ENCODE measurements at places on chromosomes 11 and 22.
A peak's percentile ranks its signal among the peaks of the same experiment; 100 is the strongest.

DNA sequence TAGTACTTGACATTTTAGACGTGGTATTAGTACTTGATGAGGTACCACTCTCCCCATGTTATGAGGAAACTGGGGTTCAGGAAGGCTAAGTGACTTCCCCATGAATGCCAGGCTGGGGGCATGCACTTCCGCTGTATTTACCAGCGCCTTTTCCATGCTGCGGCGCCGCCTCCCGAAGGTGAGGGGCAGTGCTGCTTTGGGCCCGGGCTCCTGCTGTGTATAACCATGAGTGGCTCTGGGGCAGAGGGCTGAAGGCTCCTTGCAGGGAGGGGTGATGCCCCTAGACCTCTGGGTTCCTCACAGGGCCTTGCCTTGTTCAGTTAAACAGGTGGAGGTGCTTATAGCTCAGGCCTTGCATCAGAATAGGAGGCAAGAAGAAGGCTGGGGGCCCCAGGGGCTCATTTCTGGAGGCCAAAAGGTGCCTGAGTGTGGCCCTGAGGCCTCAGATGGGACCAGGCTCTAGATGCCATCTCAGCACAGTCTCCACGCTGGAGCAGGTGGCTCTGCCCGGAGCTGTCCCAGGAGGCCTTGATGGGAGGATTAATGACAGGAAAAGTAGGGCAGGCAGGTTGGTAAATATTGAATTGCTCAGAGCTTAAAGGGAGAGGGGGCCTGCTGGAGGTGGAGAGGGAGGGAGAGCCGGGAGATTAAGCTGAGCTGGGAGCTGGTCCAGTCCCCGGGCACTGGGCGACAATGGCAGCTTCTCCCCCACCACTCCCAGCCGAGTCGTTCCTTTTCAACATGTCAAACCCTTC lies 129.6 kb downstream of the CEP164 start:
- no peak for DNase-seq

DNA sequence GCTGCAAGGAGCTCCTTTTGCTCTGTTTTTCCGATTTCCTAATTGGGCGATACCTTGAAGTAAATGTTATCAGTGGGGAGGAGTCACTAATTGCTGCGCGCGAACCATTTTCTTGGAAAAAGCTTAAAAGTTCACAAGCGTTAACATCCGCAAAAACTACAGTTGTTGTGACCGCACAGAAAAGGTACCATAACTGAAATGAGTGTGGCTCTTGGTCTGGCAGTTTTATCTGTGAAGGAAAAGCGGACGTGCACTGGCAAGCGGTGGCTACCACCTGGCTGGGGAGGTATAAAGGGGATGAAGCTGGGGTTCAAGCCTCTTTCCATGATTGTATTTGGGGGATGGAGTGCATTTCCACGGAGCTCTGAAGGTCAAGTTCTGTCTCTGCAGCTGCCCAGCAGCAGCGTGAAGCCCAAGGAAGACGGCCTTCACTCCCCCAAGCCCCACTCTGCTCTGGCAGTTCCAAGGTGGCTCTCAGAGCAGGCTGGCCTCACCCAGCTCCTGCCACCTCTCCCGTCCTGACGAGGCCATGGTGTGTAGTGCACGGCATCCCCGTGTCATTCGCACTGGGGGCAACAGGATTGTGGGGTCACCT lies 27.5 kb downstream of the MOV10L1 start:
- DNase-seq, result no peak

DNA sequence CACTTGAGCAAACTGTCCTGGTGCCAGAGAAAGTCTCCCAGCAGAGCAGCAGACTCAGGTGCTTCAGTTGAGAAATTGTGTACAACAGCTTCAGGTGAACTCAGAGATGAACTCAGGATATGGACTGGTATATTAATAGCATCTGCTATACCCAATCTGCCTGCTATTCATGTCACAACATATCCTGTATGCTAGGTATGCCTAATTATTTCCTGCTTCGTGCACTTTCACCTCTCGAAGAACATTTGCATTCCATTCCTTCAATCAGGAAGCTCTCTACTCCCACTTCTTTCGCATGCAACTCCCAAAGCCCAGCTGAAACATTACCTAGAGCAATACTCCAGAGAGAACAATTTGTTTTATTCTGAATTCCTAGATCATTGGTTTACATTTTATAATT lies 207.7 kb downstream of the KCNA4 start:
- no peak for DNase-seq

- peak; percentile 16 for DNase-seq
Observed at GRCh38 chr11:123822599-123822998, 16.4 kb upstream of the OR6M1 start.

GRCh38 chr11:10498022-10498400 lies 42.9 kb downstream of the AMPD3 start:
- DNase-seq, result no peak

DNA sequence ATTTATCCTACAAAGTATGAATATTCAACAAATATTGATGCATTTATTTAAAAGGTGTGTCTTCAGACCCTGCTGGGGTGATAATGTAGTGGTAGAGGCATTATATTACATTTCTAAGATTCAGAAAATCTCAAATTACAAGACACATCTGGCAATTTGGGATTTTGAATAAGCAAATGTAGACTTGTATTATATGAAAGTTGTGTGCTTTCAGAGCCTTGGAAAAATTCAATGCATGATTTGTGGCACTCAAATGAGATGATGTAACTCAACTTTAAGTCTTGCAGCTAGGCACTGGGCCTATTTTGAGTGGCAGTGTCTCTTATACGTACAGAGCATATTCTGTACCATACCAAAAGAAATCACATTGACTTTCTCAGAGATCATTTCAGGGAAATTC lies 214.4 kb downstream of the ETS1 start:
- no peak for DNase-seq

GRCh38 chr22:25661073-25661472 lies 80.9 kb upstream of the MYO18B start:
- no peak for DNase-seq

GRCh38 chr11:113670831-113671215 lies 35.3 kb downstream of the TMPRSS5 start:
- DNase-seq, result no peak

- no peak for DNase-seq
Observed at GRCh38 chr22:39631381-39632286, 61.1 kb downstream of the CACNA1I start.

DNA sequence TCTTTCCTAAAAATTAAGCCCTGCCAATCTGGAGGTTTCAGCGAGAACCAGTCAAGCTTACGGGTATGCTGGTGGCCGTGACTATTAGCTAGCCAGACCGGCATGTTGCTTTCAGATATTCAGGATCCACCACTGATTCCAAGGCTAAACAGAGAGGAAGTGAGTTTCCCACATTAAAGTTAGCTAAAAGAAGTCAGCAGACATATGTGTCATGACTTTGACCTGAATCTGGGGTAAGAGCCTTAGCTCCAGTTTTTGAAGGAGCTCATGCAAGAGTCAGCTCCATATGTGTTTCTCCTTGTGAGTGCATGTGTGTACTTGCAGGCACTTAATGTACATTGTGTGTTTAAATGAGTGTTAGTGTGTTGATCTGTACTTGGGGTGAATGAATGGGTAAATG lies 1.4 kb downstream of the ZFPL1 start:
- DNase-seq, result no peak

DNA sequence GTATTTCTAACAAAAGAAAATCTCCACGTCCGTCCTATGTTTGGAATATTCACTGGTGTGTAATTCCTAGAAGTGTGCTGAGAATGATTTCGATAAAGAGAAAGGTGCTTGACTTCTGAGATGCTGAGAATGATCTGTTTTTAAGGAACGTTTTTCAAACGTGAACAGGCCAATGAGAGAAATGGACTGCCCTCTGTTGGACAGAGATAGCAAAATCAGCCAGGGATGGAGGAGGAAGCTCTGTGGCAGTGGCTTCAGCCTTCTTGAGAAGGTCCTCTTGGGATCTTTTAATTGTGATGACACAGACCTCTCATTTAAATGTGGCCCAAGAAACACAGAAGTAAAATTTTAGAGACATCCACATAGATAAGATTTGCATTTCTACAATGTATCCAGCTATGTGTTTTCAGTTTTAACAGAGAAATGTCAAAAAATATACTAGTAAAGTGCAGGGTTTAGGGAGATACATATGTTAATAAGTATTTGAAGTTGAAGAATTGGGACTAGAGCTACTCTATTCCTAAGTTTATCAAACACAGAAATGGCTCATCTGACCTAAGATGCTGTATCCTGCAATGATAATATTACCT lies 84.0 kb upstream of the RCN1 start:
- DNase-seq, result no peak

- no peak for DNase-seq
Observed at GRCh38 chr11:117831661-117832415, 7.3 kb upstream of the FXYD2 start.

GRCh38 chr22:20423008-20423905 lies 14.4 kb downstream of the SCARF2 start:
- no peak for DNase-seq

DNA sequence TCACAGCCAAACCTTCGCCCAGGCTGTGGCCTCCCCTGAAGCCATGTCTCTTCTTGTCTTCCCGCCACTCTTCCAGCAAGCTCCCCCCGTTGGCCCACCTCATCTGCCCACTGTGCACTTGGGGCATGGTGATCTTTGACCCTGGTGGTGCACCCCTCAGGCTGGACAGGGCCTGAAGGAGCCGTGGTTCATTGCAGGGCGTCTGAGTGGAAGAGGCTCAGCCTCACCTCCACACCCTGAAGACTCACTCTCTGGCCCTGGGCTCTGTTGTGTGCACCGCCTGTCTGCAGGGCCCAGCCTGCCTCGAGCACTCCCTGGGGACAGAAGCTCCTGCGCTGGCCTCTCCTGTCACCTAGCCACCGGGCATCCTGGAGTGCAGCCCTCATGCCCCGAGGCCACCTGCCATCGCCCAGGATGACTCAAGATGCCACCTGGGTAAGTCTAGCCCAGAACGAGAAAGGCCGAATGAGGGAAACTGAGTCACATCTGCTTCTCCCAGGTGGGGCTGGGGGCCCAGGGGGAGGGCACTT lies 40.8 kb upstream of the PPARA start:
- DNase-seq, result no peak

- no peak for DNase-seq
Observed at GRCh38 chr22:43036282-43036829, 21.4 kb upstream of the PACSIN2 start.

GRCh38 chr22:30296324-30296723 lies 7.0 kb upstream of the CASTOR1 start:
- no peak for DNase-seq

DNA sequence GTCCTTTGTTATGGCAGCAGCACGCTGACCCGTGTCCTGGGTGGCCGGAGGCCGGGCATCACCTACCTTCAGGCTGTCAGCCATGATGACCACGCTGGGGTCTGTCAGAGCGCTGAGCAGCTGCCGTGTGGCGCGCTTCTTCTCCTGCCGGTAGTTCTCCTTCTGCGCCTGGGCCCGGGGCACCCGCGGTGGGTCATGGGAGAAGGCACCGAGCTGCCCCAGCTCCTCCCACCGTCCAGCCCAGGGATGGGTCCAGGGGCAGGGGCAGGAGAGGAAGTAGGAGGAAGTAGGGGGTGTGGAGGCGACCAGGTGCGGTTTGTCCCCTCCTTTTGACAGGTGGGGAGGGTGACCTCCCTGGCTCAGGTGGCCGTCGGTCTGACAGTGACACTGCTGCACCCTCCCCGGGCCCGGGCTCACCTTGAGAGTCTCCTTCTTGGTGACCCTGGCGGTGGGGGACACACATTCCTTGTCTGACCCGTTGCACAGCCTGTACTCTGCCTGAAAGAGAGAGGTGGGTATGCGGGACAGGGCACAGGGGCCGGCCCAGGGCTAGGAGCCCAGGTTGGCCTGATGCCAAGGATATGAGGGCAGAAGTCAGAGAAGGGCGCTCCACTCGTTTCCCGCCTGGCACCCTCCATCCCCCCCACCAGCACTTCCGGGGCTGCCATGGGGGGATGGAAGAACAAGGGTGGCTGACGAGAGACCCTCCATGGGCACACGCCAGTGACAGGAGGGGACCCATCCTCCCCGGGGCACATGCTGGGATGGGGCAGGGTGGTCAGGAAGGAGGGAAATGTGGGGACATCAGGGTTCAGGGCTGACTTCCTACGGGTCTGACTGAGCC lies 43.0 kb downstream of the OSBPL5 start:
- no peak for DNase-seq

- DNase-seq, result no peak
Observed at GRCh38 chr11:72736452-72737069, 15.6 kb downstream of the ARAP1 start.

GRCh38 chr22:37088750-37089408 lies 20.6 kb downstream of the TMPRSS6 start:
- DNase-seq, result no peak

- DNase-seq, result no peak
Observed at GRCh38 chr22:37442135-37442534, 14.9 kb upstream of the ELFN2 start.

GRCh38 chr22:45743687-45744086 lies 72.1 kb downstream of the ATXN10 start:
- DNase-seq, result no peak

DNA sequence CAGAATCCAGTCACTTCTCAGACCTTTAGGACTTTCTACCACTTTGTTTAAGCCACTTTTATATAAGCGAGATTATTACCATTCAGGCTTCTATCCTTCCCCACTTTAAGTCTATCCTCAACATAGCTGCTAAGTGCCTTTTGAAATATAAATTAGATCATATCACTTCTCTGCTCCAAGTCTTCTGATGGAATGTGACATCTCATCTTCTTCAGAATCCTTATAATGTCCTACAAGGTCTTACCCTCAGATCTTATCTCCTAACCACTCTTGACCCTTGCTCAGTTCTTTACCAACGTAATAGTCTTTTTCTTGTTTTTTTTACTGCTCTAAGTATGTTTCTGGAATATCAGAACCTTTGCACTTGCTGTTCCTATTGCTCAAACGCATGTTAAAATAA lies 188.7 kb downstream of the DYNC2H1 start:
- no peak for DNase-seq

GRCh38 chr11:76654298-76654851 lies 16.2 kb downstream of the LRRC32 start:
- no peak for DNase-seq

DNA sequence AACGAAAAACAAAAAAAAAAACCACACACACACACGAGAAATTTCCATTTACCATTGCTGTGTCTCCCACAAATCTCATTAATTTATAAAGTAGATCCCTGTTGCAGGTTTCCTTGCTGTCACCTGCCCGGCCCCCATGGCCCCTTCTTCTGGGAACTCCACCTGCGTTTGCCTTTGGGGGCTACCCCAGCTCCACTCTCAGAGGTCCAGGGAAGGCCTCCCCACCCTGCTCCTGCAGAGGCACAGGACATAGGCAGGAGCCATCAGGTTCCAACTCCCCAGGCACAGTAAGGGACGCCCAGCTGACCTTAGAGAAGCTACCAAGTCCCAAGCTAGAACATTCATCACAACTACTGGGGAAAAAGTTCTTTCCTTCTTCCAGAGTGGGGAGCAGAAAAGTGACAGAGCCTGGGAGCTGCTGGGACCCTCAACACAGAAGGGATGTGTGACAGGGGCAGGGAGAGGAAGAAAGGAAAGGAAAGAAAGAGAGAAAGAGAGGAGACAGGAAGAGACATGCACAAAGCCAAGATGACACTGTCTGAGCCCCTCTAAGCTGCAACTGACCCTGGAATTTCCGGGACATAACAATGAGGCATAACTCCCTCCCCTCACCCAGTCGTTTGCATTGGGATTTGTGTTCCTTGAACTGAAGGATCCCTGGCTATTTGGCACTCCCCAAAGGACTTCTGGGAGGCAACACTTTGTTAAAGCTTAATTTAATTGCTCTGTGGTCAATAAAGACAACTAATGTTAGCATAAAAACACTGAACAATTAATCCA lies 175.7 kb downstream of the SHANK2 start:
- DNase-seq, result no peak

Data from progenitor cell of endocrine pancreas (in vitro differentiated cells).